Fibroblast of villous mesenchyme (primary cell): ENCODE measurements at places on chromosomes 4 and X. TPM values are rescaled to one million over a fixed set of nuclear protein-coding genes. Genes with fewer than 3 reads are reported as not detected.

Gene PSAPL1
- total RNA-seq = not detected in 2 replicates

Gene PCSK1N
- total RNA-seq = 0.32 TPM in 1 of 2 replicates, not detected in the other

Gene L1CAM
- total RNA-seq = 16.4 and 54.4 TPM in 2 replicates

Gene FGF16
- not detected in 2 replicates for total RNA-seq

Gene LANCL3
- total RNA-seq = 0.32 and 0.43 TPM in 2 replicates

Gene TRAPPC11
- 59.9 and 69.1 TPM in 2 replicates for total RNA-seq

Gene CTAG2
- total RNA-seq = not detected in 2 replicates

Gene KCND1
- total RNA-seq = 0.32 and 2.6 TPM in 2 replicates

Gene BTK
- not detected in 2 replicates for total RNA-seq

Gene HPGD
- total RNA-seq = 0.97 TPM in 1 of 2 replicates, not detected in the other

Gene PGRMC2
- 37.0 and 60.5 TPM in 2 replicates for total RNA-seq

Gene PF4V1
- total RNA-seq = not detected in 2 replicates

Gene PUDP
- total RNA-seq = 11.0 and 15.1 TPM in 2 replicates

Gene RNF175
- total RNA-seq = not detected in 2 replicates

Gene KLHL2
- 11.0 and 16.4 TPM in 2 replicates for total RNA-seq

Gene FAM53A
- 0.86 and 2.3 TPM in 2 replicates for total RNA-seq

Gene PPM1K
- 30.3 and 38.4 TPM in 2 replicates for total RNA-seq

Gene DCAF4L1
- total RNA-seq = under 0.01 TPM in 2 replicates

Gene TACC3
- total RNA-seq = 9.0 and 16.0 TPM in 2 replicates

Gene RHOH
- total RNA-seq = under 0.01 TPM in 1 of 2 replicates, not detected in the other

Gene ERVMER34-1
- under 0.01 and 0.32 TPM in 2 replicates for total RNA-seq

Gene OCRL
- total RNA-seq = 17.7 and 24.6 TPM in 2 replicates

Gene ZNF732
- total RNA-seq = 0.43 and 0.64 TPM in 2 replicates

Gene ARHGAP36
- total RNA-seq = not detected in 2 replicates

Gene ZNF185
- 2.9 and 3.9 TPM in 2 replicates for total RNA-seq

Gene UNC5C
- total RNA-seq = under 0.01 and 0.43 TPM in 2 replicates
